NCI-H510A (cell line): ENCODE measurements at places on chromosomes 16 and 17.
A peak's percentile ranks its signal among the peaks of the same experiment; 100 is the strongest.

DNA sequence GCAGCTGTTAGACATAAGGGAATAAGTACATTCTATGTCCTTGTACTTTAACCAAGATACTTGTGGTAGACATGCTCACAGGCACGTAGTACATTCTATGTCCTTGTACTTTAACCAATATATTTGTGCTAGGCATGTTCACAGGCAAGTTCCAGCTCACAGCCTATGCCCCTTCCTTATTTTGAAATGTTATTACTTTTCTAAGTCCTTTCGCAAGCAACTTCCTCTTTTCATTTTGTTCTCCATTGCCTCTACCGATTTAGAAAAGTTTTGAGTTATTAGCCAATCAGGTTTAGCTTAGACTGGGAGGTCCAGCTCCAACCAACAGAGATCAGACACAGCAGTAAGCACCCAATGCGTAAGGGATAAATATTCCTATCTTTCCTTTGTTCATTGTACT, 60.1 kb upstream of the NUDT7 start:
- DNase-seq: no peak

DNA sequence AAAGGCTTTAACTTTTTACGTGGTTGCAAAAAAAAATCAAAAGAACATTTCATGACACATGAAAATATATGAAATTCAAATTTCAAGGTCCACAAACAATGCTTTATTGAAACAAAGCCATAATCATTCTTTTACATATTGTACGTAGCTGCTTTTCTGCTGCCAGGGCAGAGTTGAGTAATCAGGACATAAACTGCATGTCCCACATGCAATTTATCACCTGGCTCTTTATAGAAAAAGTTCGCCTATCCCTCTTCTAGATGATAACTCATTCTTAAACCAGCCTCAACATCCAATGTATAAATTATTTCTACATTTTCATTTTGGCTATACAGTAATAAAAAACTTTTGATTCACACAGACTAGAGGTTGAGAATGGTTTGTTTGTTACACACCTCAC, 154.9 kb downstream of the AXIN2 start:
- no peak for DNase-seq

- DNase-seq: no peak
Observed at GRCh38 chr17:14693382-14693781, 392.5 kb downstream of the HS3ST3B1 start.

GRCh38 chr16:54628796-54629625, 301.7 kb upstream of the IRX5 start:
- no peak for DNase-seq

DNA sequence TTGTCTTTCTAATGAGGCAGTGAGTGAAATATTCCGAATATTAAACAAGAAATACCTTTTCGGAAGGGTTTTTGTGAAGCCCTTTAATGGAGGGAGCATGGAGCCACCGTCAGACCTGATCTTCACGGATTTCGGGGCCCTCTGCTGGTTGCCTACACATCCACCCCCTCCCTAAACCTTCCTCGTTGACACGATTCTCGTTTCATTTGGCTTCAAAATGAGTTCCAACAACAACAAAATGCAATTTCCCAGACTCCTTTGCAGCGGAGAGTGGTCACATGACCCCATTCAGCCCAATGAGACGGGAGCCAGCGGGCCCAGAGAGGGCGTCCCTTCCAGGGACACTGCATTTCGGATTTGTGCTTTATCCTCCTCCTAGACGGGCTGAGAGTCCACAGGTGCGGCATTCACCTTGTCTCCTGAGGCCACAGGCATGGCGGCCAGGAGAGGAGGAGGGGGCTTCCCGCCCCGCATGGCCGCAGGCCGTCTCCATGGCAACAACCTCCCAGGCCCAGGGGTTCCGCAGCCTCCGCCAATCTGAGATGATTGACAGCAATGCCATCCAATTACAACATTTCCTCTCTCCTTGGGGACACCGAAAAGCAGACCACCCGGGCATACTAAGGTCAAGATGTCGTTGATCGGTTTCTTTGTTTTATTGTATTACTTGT, 259.8 kb downstream of the C16orf95 start:
- no peak for DNase-seq

GRCh38 chr17:56899403-56899802, 14.4 kb downstream of the TRIM25 start:
- DNase-seq: no peak

- peak; percentile 73 for DNase-seq
Observed at GRCh38 chr17:50947782-50948543, 81.8 kb upstream of the TOB1 start.

- no peak for DNase-seq
Observed at GRCh38 chr16:86805188-86805587, 226.8 kb downstream of the FOXL1 start.

DNA sequence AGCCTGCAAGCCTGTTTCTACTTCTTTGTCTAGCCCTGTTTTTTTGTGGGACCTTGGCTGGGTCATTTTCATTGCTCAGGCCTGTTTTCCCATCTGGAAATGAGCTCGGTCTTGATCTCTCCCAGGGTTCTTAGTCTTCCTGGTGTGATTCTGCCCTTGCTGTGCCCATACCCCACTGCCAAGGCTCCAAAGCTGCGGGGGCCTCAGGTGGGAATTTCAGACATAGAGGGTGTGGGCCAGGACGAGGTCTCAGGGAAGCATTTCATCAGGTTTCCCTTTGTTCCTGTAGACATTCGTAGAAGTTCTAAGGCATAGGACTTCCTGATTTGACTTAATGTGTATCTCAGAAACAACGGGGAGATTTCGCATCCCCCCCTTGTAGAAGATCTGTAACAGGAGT, 5.8 kb downstream of the MPRIP start:
- no peak for DNase-seq

DNA sequence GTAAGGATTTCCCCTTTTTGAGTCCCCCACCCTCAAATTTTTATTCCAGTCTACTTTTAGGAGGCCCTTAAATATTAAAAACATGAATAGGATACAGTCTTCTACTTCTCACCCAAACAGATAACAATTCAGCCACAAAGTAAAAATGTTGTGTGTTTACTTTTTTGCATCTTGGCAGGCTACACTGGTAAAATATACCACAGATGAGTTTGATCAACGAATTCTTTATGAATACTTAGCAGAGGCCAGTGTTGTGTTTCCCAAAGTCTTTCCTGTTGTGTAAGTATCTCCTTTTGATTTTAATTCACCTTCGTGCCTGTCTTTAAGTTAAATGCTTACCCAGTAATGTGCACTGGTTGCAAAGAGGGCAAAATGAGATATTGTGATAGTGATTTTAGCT, 34.4 kb upstream of the RAB11FIP4 start:
- DNase-seq: no peak

- DNase-seq: no peak
Observed at GRCh38 chr17:81553616-81554181, 1.5 kb upstream of the FAAP100 start.

DNA sequence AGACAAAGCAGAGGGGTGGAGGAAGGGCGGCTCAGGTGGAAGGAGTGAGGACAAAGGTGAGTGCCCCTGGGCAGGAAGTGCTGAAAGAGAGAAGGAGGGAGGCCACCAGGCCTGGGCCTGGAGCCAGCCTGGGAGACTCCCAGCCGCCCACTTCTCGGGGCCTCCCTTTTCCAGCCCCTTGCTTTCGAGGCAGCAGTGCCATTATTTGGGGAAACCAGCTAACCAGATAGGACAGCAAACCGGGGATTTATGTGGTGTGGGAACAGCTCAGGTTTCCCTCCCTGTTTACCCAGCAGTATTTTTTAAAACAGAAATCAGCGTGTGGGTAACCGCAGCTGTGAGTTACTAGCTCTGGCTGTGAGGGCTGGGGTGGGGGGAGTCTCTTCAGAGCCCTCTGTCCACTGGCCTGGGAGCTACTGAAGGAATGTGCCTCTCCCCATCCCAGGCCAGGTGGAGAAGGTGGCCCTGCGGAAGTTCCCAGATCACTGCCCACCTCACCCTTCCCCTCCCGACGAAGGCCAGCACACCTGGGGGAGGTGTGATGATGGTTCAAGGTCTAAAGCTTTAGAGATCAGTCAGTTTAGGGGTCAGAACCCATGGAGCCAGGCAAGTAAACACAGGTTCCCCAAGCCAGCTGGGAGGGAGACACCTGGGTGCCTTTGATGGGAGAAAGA, 8.4 kb upstream of the MEOX1 start:
- no peak for DNase-seq

- DNase-seq: no peak
Observed at GRCh38 chr16:29987371-29988085, 7.9 kb downstream of the HIRIP3 start.

GRCh38 chr16:88640039-88640495, 1.7 kb downstream of the IL17C start:
- no peak for DNase-seq

DNA sequence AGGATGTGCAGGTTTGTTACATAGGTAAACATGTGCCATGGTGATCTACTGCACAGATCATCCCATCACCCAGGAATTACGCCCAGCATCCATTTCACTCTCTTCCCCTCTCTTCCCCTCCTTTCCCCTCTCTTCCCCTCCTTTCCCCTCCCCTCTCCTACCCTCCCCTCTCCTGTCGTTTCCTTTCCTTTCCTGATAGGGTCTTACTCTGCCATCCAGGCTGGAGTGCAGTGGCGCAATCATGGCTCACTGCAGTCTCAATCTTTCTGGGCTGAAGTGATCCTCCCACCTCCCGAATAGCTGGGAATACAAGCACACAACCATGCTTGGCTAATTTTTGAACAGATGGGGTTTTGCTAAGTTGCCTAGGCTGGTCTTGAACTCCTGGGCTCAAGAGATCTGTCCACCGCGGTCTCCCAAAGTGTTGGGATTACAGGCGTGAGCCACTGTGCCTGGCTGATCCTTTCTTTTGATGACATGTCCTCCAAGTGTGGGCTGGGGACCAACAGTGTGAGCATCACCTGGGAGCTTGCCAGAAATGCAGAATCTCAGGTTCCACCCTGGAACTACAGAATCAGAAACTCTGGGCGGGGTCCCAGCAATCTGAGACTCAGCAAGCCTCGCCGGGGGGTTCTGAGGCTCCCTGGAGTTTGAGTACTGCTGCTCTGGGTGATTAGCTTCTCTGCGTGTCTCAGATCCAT, 10.8 kb downstream of the ATP2C2 start:
- DNase-seq: no peak

GRCh38 chr16:58635502-58635901, 5.9 kb upstream of the CNOT1 start:
- DNase-seq: no peak

- no peak for DNase-seq
Observed at GRCh38 chr17:70352834-70353233, 183.5 kb downstream of the KCNJ2 start.

DNA sequence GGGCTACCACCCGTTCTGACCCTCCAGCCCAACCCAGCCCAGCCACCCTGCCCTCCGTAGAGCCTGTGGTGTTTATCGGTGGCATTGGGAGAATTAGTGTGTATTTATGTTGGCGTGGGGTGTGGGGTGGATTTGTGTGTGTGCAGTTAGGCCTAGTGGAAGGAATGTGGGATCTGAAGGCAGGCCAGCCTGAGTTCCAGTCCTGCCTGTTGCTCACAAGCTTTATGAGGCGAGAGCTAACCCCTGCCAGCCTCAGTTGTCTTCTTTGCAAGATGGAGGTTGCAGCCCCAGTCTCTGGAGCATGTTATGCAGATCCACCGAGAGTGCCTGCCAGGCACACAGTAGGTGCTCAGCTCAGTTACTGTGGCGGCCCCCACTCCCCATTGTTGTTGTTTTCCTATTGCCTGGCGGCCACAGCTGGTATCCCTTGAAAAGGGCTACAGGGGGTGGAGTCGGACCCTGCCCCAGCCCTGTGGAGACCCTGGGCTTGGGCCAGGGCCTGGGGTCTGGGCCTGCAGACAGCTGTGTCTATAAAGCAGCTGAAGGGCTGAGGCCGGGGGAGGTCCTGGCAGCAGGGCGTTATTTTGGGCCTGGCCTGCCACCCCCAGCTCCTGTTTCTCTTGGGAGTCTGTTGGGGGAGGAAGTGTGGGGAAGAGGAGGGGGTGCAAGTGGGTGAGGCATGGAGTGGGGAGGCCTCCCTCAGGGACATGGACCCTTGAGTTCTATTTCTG, 5.1 kb downstream of the ERBB2 start:
- no peak for DNase-seq

DNA sequence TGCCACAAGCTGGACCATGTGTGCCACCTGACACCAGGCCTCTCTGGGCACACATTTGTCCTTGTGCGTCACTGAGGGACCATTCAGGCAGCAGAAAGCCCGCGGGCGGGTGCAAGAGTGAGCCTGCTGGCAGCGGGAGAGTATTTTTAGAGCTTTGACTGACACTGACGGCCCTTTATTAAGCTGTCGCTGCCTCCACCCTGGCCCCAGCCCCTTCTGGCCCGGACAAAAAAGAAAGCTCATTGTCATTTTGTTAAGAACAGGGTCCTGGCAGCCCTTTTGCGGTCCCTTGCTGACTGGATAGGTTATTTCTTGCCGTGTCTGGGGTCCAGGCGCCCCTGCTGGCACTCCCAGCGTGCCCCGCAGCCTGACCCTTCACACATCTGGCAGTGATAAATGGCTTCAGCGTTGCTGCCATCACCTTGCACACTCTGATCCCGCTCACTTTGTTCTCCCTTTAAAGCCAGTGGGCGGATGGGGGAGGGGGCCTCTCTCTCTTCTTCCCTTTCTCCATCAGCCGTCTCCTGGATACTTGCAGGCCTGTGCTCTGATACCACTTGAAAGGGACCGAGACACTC, 78.4 kb upstream of the NKD1 start:
- DNase-seq: peak; percentile 41

DNA sequence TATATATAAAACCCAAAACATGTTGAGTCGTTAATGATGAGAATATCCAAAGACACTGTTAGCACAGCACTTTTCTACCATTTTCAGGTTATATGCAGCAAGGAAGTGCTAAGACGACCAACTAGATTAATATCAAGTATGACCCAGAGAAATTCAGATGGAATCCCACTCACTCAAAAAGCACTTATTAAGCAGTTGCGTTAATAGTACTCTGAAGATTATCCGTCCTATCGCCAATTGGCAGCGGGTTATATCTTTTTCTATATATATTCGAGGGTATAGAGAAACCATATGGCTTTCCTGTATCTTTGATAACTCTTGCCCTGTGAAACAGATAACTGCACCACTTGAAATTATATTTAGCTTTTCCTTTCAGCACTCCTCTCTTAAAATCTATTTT, 1.1 kb downstream of the CRLF3 start:
- DNase-seq: no peak

GRCh38 chr17:409308-409847, 56.8 kb upstream of the RPH3AL start:
- no peak for DNase-seq

GRCh38 chr17:66673668-66674276, 161.1 kb upstream of the CACNG5 start:
- DNase-seq: peak; percentile 17

DNA sequence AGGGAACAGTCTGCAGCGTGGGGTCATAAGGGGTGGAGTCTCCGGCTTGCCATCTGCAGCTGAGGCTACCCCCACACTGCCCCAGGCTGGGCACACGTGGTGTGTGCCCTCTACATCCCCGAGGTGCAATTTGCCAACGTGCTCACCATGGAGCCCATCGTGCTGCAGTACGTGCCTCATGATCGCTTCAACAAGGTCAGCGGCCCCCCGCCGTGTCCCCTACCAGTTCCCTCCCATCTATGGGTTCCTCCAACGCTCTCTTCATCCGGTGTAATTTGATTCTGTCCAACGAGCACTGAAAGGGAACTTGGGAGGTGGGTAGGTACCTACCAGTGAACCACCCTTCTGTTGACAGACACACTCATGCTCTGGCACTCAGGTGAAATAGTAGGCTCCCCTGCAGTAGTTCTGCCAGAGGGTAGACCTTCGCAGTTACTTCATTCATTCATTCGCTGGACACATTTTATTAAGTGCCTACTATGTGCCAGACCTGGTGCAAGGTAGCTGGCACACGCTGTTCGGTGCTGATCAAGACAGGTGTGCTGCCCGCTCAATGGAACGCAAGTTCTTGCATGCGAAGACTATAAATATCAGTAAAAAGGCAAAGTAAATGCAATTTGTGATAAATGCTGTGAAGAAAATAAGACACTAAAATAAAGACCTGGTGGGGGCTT, 2.7 kb downstream of the MLLT6 start:
- peak; percentile 87 for DNase-seq
